ENCODE measurements at places on chromosomes 5 and 9.

DNA sequence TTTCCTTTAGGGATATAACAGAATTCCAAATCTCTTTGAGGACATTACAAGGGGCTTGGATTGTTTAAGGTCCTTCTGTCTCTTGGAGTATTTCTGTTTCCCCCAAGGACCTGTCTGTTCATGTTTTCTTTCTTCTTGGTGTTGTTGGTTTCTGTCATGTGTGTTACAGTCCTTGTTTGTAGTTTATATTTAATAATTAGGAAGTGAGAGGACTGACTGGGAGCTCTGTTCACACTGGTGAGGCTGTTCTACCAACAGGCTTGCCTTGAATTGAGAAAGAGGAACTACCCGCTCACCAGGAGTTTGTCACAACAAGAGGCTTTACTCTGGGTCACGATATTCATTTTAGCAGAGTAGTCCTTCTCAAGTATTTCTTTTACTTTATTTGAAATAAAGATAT is 119.2 kb upstream of the SV2C start:
- DNase-seq, result no peak

DNA sequence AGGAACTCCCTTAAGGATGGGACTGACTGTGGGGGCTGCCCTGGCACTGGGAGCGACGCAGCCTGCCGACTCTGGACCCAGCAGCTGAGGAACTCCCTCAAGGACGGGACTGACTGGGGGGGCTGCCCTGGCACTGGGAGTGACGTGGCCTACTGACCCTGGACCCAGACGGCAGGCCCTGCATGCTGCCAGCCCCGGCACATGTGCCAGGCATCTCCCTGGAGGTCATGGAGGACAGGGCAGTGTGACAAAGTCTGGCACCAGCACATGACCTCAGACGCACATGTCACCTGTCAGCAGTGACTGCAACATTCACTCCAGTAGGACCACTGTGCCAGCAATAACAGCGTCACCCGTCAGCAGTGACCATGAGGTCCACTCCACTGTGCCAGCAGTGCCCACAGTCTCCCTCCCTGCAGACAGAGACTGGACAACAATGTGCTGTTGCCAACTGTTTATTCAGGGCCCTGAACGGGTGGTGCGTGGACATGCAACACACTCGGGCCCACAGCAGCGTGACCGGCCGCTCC is 4.5 kb downstream of the FBXW5 start:
- DNase-seq, result no peak

DNA sequence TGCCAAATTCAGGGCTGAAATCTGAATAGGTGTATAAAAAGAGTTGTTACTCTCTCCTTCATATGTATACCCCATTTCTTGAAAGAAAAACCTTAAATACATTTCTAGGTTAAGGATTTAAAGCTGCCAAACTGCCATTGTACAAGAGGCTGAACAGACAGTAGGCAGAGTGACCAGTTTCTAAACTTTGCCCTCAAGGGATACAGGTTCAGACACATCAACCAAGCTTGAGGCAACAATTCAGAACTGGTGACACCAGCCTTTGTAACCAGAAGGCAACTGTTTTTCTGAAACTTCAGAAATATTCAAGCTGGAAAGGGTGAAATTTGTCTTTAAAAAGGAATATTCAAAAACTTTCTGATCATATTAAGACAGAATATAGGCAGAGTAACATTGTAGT is 47.5 kb downstream of the FAM114A2 start:
- no peak for DNase-seq

DNA sequence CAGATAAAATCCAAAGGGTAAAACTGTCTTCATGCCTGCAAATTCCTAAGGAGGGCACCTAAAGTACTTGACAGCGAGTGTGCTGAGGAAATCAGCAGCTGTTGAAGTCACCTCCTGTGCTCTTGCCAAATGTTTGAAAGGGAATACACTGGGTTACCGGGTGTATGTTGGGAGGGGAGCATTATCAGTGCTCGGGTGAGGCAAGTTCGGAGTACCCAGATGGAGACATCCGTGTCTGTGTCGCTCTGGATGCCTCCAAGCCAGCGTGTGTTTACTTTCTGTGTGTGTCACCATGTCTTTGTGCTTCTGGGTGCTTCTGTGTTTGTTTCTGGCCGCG is 727 bp upstream of the ADRB2 start:
- DNase-seq, result no peak

DNA sequence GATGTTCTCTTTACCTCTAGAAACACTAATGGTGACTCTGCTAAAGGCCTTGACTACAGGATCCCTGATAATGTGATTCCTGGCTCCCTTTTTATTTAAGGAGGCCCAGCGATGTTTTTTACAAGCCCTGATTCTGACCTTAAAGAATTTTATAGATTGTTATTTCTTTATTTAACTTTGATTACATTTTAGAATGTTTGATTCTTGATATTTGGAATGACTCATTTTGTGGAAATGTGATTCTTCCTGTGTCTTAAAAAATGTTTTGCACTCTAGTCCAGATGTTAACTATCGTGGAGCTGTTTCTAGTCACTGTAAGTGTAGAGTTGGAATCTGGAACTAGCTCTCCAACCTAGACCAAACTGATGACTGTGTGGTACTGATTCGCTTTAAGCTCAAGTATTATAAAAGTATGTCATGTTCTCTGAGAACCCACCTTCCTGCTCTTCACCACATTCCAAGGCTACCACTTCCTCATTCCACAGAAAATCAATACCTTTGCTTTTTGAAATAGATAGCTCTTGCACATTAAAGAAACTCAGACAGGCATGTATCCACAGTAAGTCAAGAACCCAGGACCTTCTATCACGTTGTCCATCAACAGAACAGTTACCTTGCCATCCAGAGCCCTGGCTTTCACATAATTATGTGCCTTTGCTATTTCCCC is 65.2 kb downstream of the JMY start:
- DNase-seq, result no peak

- DNase-seq, result no peak
Measured at GRCh38 chr5:111618623-111619271, 106.4 kb upstream of the STARD4 start.

DNA sequence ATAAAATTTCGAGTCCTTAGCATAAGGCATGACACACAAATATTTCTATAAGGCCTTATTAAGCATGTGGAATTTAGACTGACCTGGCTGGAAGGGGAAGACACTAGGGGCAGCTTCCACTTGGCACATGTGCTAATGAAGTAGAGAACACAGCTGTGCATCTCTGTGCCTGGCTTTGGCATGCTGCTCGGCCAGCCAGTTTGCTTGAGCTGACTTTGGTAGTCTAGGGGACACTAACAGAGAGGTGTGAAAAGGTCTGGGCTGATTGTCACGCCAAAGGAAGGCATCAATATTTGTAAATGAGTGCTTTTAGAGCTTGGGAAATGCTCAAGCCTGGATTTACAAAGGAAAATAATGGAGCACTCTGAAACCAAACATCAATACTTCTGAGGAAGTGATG is 723.7 kb downstream of the PRELID2 start:
- DNase-seq, result no peak
